NCI-H1105 (cell line): ENCODE measurements at places on chromosomes 5 and 9.

GRCh38 chr9:116103976-116104820 lies 49.4 kb upstream of the PAPPA start:
- no peak for DNase-seq

DNA sequence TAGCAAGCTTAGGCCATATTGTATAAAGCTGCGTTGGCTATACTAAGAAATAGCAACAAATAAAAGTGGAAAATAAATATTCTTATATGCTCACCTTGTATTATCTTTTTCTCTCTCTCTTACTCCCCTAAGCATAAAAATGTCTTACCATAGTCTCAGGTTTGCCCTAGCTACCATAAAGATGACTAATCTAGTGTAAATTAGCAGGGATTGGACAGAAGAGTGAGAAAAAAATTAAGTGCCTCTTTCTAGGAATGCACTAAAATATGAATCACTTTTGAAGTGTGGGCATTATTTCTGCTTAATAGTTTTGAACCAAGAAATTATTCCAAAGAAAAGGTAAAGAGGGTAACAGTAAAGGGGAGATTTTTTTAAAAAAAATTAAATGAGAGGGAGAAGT lies 201.3 kb downstream of the HINT1 start:
- DNase-seq: no peak

GRCh38 chr5:59489551-59489950 lies 404.0 kb downstream of the PDE4D start:
- DNase-seq: no peak

DNA sequence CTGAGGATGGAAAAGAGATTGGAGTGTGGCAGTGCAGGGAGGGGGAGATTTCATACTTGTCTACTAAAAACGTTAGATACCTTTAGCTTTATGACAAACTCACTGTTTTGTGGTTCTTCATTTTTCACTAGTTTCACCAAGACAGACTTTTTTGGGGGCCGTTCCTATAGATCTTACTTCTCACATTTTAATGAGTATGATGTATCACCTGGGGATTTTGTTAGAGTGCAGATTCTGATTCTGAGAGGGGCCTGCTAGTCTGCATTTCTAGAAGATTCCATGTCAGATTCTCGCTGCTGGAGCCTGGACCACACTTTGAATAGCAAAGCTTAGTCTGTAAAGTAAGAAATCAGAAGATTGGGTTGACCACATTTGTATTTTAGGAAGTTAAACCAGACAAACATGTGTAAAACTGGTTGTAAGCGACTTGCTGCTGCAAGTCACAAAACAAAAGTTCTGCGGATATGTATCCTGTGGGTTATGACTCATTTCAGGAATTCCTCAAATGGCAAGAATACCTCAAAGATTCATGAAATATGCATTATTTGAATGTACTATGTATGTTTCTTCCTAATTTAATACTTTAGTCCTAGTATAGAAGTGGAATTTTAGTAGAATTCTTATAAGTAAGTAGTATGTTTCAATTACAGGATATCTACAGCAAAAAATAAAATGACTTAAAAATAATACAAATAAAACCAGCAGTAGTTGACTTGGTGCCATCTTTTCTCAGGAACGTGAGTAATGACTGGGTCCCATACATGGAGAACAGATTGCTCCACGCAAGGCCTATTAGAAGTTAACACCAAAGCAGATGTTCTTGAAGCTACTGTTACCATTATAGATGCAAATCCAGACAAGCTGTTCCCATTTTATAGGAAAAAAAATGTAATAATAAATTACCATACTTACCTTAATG lies 27.8 kb downstream of the NFIL3 start:
- no peak for DNase-seq

DNA sequence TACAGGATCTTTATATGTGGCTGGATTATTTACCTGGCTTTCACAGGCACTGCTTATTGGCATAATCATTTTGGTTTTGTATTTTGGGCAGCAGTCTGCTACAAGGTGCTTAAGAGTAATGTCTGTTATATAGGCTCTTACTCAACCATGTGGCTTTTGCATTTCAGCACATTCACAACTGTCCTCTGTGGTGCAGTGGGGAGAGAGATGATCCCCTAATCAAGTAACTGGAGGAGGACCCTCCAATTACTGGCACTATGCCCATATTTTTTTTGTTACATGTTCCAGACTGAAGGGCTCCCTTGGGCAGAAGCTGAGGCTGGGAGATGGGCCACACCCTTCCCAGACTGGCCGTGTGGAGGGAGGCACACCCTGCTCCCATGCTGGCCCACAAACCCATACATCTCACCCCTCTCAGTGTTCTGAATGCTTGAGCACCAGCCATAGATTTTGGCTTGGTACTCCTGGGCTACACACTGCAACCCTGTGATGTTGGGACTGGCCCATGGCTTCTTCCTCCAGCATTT lies 173.5 kb downstream of the FAM174A start:
- DNase-seq: no peak
